HFFc6 (cell line): ENCODE measurements at places on chromosomes 2 and 18. TPM values are rescaled to one million over a fixed set of nuclear protein-coding genes. Genes with fewer than 3 reads are reported as not detected.

The TLX2 gene
- total RNA-seq: 0.18 to 0.24 TPM in 2 of 3 replicates, not detected in the other

The ASNSD1 gene
- 37.1 to 44.4 TPM (median 37.1 TPM) in 3 replicates for total RNA-seq

The FAP gene
- 63.3 to 73.5 TPM (median 64.2 TPM) in 3 replicates for total RNA-seq

The WNT6 gene
- not detected in 3 replicates for total RNA-seq

The SP140 gene
- 0.48 and 0.57 TPM in 2 replicates for total RNA-seq

The DIS3L2 gene
- 20.6 to 22.3 TPM (median 21.9 TPM) in 3 replicates for total RNA-seq

The PSTPIP2 gene
- 9.0 to 11.0 TPM (median 9.0 TPM) in 3 replicates for total RNA-seq

The PSD4 gene
- total RNA-seq: 0.76 and 1.1 TPM in 2 replicates

The LRRC30 gene
- total RNA-seq: not detected in 3 replicates

The PLGLB1 gene
- total RNA-seq: 0.29 to 1.4 TPM (median 0.39 TPM) in 3 replicates

The CAPN14 gene
- 0.06 and 0.10 TPM in 2 replicates for total RNA-seq

The OSR1 gene
- 5.3 to 10.9 TPM (median 5.4 TPM) in 3 replicates for total RNA-seq

The ACMSD gene
- total RNA-seq: not detected in 3 replicates

The CAPG gene
- 14.7 to 47.7 TPM (median 44.1 TPM) in 3 replicates for total RNA-seq

The DQX1 gene
- total RNA-seq: 0.26 TPM in 1 of 3 replicates, not detected in the others

The AQP12A gene
- total RNA-seq: not detected in 3 replicates

The PTPRM gene
- total RNA-seq: 39.3 to 46.2 TPM (median 39.4 TPM) in 3 replicates

The PROKR1 gene
- total RNA-seq: not detected in 2 replicates

The MYOM1 gene
- 0.03 to 0.05 TPM in 2 of 3 replicates, not detected in the other for total RNA-seq

The SFT2D3 gene
- total RNA-seq: 2.9 to 3.2 TPM (median 3.2 TPM) in 3 replicates

The MAP3K19 gene
- not detected in 2 replicates for total RNA-seq

The POTEC gene
- not detected in 3 replicates for total RNA-seq

The ACOXL gene
- not detected in 3 replicates for total RNA-seq
